NCI-H2081 (cell line): ENCODE measurements at places on chromosomes 4 and X.

DNA sequence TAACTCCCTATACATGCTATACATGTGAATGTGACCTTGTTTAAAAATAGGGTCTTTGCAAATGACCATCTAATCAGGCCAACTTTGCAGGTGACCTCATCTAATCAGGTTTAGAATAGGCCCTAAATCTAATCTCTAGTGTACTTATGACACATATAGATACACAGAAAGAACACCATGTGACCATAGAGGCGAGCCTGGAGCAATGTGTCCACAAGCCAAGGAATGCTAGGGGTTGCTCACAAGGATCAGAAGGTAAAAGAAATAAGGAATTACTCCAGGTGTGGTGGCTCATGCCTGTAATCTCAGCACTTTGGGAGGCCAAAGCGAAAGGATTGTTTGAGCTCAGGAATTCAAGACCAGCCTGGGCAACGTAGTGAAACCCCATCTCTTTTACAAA lies 9.6 kb upstream of the C4orf36 start:
- DNase-seq = no peak

DNA sequence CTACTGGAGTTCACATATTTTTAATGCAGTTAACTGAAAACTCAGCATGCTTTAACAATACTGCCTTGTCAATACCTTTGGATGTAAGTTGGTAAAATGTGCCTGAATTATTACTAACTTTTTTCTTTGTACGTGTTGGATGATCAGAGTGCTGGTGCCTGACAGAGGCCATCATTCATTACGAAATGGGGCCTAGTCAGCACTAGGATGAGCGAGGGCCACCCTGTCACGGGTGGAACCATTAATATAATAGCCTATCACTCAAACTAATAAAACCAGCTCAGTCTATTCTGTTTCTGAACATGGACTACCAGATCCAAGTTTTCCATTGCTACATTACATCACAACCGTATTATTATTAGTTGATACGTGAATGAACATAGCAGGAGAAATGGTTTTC lies 501.7 kb upstream of the TENM3 start:
- DNase-seq = no peak

- DNase-seq = peak; percentile 79
Measured at GRCh38 chr4:183098723-183099536, at the start of gene WWC2. TSS of gene WWC2 (plus strand) at chr4:183099257. CDS start at chr4:183099492, 235 bp downstream.

DNA sequence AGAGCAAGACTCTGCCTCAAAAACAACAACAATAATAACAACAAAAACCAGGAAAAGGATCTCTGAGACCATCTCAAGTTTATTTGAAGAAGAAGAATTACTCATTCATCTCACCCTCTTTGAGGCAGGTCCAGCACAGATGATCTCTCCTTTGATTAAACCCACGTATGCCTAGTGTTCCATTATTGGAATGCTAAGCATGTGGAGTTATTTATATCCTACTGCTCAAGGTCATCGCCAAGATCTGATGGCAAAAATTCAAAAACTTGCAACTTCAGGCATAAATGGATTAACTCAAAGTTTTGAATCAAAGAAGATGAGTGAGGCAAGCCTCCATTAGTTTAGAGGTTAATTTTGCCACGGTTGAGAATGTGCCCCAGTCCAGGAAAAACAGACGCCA lies 184.2 kb downstream of the DHRSX start:
- DNase-seq = no peak

DNA sequence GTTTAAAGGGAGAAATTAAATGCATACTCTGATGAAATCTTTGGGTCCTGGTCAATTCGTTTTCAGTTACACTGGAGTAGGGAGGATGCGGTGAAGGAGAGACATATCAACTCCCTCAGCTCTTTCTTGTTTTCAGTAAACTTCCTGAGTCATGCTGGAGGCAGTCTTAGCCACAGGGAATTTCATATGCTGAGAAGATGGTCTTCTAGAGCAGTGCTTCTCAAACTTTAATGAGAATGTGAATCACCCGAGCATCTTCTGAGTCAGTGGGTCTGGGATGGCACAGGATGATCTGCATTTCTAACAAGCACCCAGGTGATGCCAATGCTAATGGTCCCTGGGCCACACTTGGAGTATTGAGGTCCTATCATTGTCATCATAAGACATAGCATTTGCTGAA lies 214.5 kb downstream of the KIT start:
- no peak for DNase-seq

DNA sequence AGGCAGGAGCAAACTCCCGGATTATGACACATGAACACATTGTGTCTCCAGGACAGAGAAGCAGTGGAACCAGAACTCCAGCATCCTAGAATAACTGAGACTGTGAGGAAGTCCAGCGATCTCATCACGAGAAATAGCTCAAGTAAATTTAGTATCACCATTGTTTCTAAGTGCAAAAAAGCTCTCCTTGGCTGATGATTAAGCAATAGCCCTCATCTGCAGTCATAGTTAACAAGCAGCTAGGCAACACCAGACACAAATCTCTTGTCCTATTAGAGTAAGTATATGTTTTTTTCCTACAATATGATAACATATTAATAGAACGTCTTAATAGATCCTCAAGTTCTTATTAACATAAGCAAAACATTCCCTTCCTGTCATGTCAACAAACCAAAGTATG lies 2.4 kb upstream of the CFAP299 start:
- no peak for DNase-seq

GRCh38 chr4:54226404-54227255 lies 2.5 kb upstream of the PDGFRA start:
- no peak for DNase-seq

DNA sequence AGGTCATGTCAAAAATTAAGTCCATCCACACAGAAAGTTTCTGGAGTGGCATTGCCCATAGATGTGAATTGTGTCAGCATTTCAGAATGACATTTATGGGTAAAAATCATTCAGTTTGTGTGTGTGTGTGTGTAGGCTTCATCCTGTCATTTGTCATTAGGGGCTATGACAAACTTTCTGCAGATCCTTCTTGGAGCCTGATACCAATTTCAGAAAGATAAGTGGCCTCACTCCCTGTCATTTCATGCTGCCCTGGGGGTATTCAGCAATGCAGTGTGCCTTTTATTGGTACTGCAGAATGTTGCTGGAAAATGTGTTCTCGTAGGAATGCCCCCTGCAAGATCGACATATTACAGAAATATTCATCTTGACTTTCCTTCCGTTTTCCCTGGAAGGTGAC lies 659.7 kb downstream of the NLGN4X start:
- no peak for DNase-seq

DNA sequence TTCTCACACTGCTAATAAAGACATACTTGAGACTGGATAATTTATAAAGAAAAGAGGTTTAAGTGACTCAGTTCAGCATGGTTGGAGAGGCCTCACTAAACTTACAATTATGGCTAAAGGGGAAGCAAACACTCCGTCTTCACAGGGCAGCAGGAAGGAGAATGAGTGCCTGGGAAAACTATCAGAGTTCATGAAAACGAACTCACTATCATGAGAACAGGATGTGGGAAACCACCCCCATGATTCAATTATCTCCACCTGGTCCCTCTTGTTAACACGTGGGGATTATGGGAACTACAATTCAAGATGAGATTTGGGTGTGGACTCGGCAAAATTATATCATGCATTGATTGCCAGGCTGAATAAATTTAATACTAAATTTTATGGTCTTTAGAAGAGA lies 592.7 kb downstream of the GRXCR1 start:
- DNase-seq = no peak

- DNase-seq = no peak
Measured at GRCh38 chr4:7328913-7329638, 105.7 kb downstream of the PSAPL1 start.

GRCh38 chr4:26032630-26033317 lies 118.8 kb downstream of the SMIM20 start:
- peak; percentile 51 for DNase-seq

GRCh38 chr4:169229571-169230028 lies 41.2 kb downstream of the SH3RF1 start:
- DNase-seq = no peak

GRCh38 chrX:46573331-46573891 lies at the start of gene CHST7:
TSS of gene CHST7 (plus strand) at chrX:46573765. CDS start at chrX:46573932, 167 bp downstream.
- DNase-seq = peak; percentile 73

DNA sequence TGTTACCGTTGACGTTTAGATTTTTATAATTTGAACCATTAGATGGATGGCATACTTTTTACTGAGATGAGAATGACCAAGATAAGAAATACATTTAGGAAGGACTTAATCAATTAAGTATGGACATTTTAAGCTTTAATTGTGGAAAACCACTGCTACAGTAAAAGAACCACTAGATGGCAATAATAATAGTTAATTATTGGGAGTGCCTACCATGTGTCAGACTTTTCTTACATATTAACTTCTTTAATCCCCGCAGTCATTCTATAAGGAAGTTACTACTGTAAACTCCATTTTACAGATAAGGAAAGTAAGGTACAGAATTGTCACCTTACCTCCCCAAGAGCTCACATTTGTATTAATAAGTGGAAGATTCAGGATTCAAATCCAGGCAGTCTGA lies 48.5 kb upstream of the MYOZ2 start:
- no peak for DNase-seq

DNA sequence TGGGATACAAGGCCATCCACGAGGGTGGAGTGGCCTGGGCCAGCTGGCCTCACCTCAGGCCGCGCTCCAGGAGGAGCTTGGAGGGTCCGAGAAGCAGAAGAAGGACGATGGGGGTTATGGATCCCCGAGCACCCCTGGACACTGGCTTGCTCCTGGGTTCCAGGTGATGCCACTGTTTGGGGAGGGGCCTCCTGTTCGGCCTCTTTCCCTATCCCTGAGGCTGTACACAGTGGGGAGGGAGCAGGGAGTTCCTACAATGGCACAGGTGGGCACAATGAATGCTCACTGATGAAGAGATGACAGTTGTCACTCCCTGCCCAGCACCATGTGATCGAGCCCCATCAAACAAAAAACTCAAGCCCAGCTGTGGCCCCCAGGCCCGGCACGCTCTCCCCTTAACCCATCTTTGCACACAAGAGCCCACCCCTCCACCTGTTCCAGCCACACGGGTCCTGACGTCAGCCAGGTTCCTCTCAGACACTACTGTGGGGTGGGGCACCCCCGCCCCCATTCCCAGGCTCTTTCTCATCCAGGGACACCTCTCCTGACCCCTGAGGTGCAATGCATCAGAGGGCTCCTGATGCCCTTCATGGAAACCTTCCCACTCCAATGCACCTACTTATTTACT lies 70.3 kb downstream of the WFS1 start:
- DNase-seq = no peak

DNA sequence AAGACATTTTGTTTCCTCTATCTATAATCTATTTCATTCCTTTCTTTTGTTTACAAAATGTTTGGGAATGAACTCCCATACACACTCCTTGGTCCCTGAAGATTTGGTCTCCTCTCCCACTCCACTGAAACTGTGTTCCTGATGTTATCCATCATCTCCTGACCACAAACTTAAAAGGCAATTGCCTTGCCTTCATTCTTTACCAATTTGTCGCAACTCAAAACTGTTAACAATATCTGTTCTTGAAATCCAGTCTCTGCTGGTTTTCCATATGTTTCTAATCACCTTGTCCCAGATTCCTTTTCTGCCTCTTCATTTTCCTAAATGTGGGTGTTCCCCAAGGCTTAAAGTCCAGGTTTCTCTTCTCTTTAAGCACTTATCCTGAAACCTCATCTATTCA lies 262.2 kb upstream of the TTC29 start:
- DNase-seq = no peak

- DNase-seq = no peak
Measured at GRCh38 chrX:103453655-103454054, 65.6 kb downstream of the RAB40A start.

DNA sequence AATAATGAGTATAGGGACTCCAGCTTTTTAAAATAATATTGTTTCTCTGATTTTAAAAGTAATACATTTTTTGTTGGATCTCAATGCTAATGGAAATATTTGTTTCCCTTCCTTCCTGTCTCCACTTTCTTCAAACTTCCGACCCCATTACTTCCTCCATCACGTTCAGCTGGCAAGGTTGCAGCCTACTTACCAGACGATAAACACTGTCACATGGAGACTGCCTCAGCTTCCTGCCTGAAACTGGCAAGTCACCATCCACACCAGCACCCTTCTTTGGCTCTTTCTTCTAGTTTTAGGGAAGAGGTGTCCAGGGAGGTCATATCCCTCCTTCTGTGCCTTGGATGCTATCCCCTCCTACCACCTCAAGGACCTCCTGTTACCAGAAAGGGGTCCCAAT lies 3.4 kb upstream of the INTU start:
- no peak for DNase-seq

DNA sequence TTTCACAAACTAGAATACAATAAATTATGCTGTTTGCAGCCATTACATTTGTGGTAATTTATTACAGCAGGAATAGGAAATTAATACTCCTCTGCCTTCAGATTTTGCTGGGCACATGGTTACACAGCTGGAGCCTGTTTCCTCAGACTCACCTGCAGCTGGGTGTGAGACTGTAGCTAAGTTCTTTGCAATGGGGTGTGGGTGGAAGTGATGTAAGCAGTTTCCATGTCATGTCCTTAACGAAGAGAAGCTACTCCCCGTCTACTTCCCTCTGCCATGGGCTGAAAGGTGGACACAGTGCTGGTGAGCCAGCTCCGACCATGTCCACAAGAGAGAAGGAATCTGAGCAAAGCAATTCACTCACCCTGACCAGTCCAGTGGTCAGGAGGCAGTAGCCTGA lies 18.2 kb downstream of the SH3KBP1 start:
- no peak for DNase-seq

- no peak for DNase-seq
Measured at GRCh38 chr4:127656047-127656680, 23.4 kb downstream of the INTU start.

DNA sequence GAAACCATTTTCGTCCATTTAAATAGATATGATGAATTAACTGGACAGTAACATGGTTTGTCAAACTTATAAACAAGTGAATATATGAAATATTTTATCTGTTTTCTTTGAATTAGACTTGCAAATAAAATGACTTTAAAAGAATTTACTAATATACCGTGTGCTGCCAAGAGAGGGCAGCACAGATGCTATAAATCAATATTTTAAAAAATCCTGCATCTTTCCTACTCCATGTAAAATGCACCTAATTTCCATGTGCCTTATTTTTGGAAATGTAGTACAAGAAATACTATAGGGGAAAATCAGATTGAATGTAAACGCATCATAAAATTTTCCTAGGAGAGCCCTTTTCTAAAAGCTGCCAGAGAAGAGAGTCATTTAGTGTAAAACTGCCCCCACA lies 62.2 kb downstream of the PRKX start:
- peak; percentile 11 for DNase-seq

GRCh38 chrX:8760021-8760420 lies 28.1 kb upstream of the ANOS1 start:
- no peak for DNase-seq

DNA sequence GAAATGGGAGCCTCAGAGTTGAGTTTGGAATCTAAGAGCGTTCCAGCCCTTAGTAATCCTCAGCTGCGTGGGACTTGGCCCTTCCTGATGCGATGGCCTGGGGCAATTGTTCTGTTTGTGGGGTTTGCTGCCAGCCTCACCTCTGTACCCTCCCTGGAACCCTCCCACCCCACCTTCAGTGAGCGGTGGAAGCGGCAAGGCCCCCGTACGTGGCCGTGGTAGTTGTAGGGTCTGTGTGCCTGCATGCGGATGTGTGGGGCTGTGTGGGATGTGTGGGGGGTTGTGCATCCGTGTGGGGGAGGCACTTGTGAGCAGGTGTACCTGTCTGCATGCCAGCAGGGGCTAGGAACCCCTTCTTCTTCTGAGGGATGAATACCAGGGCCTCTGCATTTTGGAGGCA lies 65.4 kb upstream of the ADRA2C start:
- no peak for DNase-seq
